ENCODE measurements at places on chromosomes 4 and X.

- DNase-seq = no peak
These were observed 685 bp downstream of the TASL start for GRCh38 chrX:30576881-30577280.

GRCh38 chrX:153343674-153344073 is 9.7 kb downstream of the ZNF275 start:
- DNase-seq = no peak

GRCh38 chr4:77156912-77157858 is at the start of gene CCNG2:
Gene CCNG2, plus strand, starts transcription at chr4:77157207. Its CDS starts 1,326 bp downstream, at chr4:77158533.
- peak; percentile 93 for DNase-seq

DNA sequence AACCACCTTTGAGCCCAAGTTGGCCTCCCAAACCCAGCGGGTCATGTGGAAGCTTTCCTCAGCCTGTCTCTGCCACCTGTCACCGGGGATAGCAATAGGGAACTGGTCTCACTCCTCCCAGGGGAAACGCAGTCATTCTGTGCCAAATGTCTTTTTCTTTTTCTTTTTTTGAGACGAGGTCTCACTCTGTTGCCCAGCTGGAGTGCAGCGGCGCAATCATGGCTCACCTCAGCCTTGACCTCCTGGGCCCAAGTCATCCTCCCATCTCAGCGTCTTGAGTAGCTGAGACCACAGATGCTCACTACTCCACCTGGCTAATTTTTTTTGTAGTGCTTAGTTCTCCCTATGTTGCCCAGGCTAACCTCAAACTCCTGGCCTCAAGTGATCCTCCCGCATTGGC is 40.3 kb downstream of the MED28 start:
- no peak for DNase-seq

DNA sequence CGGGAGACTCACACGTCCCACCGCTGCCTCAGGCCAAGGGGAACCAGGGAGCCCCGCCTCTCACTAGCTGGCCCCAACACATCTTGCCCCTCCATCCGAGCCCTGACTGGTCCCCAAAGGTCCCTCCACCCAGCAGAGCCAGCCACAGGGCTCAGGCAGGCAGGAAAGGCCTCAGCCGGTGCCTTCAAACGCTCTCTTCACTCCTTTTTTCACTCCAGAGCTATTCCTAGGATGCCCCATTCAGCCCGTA is 1.5 kb upstream of the ARHGAP4 start:
- no peak for DNase-seq

- DNase-seq = no peak
These were observed 19.1 kb downstream of the PRIMPOL start for GRCh38 chr4:184668511-184669114.

DNA sequence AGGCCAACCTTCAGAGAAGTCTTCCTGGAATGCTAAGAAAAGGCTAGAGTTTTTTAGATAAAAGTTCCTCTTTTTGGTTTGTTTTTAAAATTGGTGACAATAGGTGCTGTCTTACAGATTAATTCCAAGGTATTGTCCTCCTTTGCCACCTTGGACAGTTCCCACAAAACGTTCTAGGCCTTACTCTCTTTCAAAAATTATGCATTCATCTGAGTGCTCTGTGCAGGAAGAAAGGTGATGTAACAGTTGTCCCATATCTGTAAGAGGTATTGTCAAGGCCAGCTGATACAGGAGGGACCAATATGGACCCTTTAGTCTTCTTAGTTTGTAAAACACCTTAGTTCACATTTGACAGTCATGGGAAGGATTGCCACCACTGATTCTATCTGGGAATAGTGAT is 15.9 kb upstream of the CXCL5 start:
- no peak for DNase-seq

DNA sequence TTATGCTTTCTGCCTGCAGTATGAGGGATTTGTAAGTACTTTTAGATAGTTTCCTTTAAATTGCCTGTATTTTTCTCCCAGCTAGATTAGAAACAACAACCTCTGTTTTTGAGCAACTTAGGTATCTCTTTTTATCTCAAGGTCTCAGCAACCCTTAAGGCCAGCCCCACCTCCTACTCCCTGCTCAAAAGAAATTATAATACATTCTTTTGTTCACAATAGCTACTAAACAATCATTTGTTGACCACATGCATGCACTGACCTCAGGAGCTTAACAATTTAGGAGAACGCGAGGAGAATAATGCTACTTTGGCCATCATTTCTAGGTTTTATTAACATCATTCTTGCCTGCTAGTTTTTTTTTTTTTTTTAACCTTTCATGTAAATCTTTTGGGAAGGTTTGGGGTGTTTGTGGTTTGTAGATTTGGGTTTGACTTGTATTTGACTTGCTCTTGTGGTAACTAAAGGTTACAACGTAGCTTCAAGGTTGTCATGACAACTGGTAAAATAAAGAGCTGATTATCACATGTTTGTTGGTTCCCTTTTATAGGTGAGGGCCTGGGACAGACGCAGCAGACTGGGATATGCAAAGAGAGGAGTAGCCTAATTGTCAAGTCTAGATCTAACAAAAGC is 145.4 kb upstream of the PLAC1 start:
- no peak for DNase-seq

DNA sequence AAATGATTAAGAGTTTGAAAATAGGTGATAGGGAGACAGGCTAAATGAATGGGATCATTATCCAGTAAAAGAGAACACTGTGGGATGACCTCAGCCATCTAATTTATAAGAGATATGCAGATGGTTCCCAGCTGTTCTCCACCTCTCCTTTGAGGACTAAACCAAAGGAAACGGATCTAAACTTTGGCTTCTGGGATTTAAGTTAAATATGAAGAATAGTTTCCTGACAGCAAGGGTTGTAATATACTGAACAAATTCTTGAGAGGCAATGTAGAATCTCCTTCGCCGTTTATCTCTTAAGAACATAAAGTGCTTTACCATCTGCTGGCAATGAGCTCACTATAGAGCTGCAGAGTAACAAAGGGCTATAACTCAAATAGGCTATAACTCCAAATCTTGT is 35.4 kb upstream of the HPGDS start:
- DNase-seq = no peak

GRCh38 chrX:132631579-132632232 is 142.9 kb upstream of the MBNL3 start:
- DNase-seq = peak; percentile 9

DNA sequence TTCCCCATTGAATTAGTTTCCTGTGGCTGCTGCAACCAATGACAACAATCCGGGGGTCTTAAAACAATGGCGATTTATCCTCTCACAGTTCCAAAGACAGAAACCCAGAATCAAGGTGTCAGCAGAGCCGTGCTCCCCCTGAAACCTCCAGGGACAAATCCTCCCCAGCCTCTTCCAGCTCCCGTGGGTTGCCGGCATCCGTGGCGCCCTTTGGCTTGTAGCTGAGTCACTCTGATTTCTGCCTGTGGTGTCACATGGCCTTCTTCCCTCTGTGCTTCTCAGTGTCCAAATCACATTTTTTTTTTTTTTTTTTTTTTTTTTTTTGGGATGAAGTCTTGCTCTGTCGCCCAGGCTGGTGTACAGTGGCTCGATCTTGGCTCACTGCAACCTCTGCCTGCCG is 64.5 kb upstream of the STX18 start:
- DNase-seq = no peak

DNA sequence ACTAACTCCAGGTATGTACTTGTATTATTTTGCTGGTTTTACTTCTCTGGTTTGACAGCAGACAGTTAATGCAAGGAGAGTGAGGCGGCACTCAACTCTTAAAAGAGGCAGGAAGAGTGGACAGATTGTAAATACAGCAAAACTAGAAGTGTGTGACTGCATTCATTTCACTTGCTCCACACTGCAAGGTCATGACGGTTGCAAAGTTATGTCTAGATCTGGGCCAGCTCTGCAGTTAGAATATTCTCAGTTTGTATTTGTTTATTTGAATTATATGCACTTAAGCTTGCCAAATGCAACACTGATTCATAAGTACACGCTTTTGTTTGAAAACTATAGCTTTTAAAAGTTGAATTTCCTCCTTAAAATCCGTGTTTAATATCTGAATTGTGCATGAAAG is 148.9 kb downstream of the STIM2 start:
- no peak for DNase-seq

GRCh38 chrX:35829501-35829900 is 31.4 kb downstream of the MAGEB16 start:
- no peak for DNase-seq

DNA sequence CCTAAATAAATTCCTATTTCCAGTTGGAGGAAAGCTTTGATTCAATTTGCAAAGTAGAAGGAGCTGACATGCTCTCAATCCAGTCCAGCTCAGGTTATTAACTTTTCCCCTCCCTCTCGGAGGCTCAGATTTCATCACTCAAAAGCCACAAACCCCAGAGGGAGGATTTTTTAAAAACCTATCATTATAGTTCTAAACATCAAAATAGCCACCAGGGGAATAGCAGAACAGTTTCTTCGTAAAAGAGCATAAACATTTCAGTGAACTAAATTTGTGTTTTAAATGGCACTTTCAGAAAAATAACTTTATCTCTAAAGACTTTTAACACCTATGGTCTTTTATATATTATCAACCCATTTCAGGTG is 8.8 kb downstream of the GPRIN3 start:
- peak; percentile 44 for DNase-seq

- no peak for DNase-seq
These were observed 91.9 kb upstream of the CPEB2 start for GRCh38 chr4:14910411-14910810.

- no peak for DNase-seq
These were observed 156.9 kb downstream of the SLIT2 start for GRCh38 chr4:20408611-20409010.

DNA sequence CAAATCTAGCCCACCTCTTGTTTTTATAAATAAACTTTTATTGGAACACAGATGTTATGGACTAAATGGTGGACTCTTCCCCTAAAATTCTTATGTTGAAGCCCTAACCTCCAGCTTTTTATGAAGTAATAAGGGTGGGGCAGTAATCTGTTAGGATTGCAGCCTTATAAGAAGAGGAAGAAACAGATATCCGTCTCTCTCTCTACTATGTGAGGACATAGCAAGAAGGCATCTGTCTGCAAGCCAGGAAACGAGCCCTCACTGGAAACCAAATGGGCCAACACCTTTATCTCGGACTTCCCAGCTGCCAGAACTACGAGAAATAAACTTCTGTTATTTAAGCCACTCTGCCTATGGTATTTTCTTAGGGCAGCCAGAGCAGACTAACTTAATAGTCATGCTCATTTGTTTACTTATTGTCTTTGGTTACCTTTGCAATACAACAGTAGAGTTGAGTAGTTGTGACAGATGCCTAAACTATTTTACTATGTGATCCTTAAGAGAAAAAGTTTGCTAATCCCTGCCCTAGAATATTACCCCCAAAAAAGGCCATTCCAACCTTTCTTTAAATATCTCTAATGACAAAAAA is 67.4 kb downstream of the MANBA start:
- no peak for DNase-seq

- no peak for DNase-seq
These were observed 211.8 kb downstream of the PPP4R3C start for GRCh38 chrX:27251369-27251768.

DNA sequence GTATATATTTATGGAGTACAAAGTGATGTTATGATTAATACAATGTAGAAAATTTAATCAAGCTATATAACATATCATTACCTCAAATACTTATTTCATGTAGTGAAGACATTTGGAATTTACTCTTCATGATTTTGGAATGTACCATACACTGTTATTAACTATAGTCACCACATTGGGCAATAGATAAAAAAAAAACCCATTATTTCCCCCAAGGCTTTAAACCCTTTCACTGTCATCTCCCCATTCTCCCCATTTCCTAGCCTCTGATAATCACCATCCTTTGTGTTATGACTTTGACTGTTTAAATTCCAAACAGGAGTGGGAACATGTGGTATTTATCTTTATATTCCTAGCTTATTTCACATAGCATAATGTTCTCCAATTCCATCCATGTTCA is 2189.1 kb upstream of the AGA start:
- no peak for DNase-seq

- no peak for DNase-seq
These were observed at the start of gene GABRE for GRCh38 chrX:151974336-151975227. Gene GABRE, minus strand, starts transcription at chrX:151974676. Its CDS starts 51 bp downstream, at chrX:151974625.

- no peak for DNase-seq
These were observed 35.8 kb downstream of the FAT4 start for GRCh38 chr4:125350470-125351135.

- DNase-seq = no peak
These were observed 1.9 kb downstream of the GK start for GRCh38 chrX:30654989-30655607.

- no peak for DNase-seq
These were observed 10.2 kb upstream of the KIAA0232 start for GRCh38 chr4:6772223-6772928.

DNA sequence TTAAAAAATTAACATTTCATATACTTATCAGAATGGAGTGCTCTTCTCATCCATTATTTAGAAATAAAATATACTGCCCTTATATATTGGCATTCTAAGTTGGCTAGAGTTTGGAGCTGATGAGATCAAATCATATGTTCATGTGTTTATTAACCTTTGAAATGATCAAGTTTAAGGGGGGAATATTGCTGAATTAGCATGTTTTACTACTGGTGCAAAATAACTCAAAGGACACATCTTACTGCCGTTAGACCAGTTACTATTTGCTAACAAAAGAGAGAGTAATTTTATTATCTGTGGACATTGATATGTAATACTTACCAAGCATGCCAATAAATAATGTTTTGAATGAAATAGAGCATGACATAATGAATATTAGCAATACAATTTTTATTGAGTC is 901.0 kb downstream of the CCSER1 start:
- DNase-seq = no peak

- no peak for DNase-seq
These were observed 78.5 kb downstream of the BTC start for GRCh38 chr4:74715706-74716435.

DNA sequence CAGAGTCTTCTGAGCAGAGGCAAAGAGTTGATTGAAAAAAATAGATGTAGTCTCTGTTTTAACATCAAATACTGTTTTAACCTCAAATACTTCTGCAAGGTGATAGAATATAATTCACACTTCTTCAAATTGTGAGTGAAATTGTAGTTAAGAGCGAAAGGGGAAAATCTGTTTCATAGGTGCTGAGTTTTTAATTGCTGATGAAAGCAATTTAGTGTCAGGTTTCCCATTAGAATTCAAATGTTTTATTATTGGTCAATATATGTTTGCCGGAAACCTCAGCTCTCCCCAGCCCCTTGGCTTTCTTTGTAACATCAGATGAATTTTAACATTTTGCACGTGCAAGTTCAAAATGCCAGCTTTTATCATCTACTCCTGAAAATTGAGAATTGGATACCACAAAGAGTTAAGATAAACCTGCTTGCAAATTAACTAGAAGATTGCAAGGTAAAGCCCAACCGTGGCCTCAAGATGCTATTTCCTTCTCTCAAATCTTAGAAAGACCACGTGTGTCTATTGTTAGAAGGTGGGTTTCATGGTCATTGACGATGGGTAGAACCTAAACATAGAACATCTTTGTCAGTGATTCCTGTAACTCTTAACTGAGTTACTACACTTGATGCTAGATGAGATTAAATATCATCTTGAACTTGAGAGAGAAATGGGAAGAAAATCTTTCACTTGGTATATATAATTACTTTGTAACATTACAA is 1824.2 kb upstream of the TENM3 start:
- DNase-seq = no peak

All from DND-41 (cell line).